ENCODE measurements at places on chromosomes 3 and 15. TPM values are rescaled to one million over a fixed set of nuclear protein-coding genes. Genes with fewer than 3 reads are reported as not detected.

IL17RD gene
- total RNA-seq: 8.8 TPM

- no peak for DNase-seq
Measured at GRCh38 chr3:159502986-159503385, 485.6 kb upstream of the IL12A start.

DNA sequence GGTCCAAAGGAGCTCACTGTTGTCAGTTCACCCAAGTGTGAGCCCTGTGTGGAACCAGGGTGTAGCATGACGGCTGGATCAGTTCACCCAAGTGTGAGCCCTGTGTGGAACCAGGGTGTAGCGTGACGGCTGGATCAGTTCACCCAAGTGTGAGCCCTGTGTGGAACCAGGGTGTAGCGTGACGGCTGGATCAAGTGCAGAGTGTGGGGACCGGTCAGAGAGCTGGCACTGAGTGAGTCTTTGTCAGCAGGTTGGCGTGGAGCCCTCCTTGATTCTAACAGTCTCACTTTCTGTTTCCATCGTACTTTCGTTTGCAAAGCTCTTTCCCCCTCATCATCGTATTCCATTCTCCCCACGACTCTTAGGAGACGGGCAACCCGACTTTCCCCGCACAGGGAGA, 57.9 kb upstream of the DLG1 start:
- DNase-seq: peak; percentile 46

GRCh38 chr3:169871129-169871886, 1.6 kb upstream of the LRRC31 start:
- no peak for DNase-seq
